ENCODE measurements at places on chromosomes 16 and 17. TPM values are rescaled to one million over a fixed set of nuclear protein-coding genes. Genes with fewer than 3 reads are reported as not detected.
A peak's percentile ranks its signal among the peaks of the same experiment; 100 is the strongest.

DNA sequence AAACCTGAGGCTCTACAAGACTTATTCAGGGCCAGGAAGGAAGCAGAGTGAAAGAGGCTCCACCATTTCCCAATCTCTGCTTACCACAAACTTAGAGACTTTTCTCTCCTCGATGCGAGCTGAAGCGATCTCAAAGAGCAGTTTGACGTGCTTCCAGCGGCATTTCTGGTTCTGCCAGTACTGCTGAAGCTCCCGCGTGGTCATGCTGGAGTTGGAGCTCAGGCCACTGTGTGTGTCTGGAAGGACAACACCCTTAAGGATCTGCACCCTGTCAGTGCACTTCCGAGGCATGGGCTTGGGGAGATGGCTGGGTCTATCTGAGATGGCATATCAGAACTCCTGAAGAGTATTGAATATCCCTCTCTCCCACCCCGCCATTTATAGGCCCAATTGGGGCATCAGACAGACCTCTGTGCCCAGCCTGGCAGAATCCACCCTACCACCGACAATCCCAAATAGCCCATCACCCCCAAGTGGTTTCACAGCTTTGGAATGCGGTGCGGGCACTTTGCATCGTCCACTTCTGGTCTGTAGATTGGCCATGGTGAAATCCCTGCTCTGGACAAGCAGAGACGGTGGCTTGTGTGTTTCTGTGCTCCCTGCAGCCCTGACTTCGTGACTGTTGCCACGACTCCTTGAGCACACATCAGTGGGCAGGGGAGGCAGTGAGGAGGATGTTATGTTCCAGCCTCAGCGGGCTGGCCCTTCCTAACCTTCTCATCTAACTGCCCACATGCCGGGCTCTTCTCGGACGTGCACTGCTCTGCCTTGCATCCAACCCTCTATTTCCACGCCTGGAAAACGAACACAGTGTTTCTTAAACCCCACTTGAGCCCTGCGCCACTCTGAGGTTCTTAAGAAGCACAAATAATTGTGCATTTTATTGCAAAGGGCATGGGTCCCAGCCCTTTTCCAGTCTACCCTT, 5.2 kb downstream of the SNX20 start:
- no peak for DNase-seq

DNA sequence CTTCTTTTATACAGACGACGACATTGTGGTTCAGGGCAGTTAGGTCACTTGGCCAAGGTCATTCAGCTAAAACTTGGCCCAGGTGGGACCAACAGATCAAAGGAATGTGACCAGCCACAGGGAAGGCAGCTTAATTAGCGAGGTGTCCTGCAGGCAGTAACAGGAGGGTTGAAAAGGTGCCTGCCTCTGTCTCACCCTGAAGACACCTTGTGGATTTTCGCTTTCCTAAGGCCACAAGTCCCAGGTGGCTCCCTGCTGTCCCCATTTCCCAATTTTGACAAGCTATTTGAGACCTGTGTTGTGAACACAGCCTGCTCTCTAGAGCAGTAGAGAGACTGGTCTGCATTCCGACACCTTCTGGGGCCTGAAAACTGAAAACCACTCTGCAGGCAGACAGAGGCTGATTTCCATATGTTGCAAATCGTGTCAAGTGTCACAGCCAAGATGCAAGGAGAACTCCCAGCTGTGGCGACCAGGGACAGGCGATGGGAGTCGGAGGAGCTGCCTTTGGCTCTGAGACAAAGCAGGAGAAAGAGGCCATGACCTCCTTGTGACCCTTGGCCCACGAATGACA, 593.1 kb upstream of the CDH5 start:
- DNase-seq = no peak

GRCh38 chr17:66357037-66357436, 54.6 kb downstream of the PRKCA start:
- no peak for DNase-seq

GRCh38 chr17:82297714-82298537, 19.5 kb downstream of the CD7 start:
- no peak for DNase-seq

- no peak for DNase-seq
Measured at GRCh38 chr17:52157603-52158449, 688 bp downstream of the CA10 start.

DNA sequence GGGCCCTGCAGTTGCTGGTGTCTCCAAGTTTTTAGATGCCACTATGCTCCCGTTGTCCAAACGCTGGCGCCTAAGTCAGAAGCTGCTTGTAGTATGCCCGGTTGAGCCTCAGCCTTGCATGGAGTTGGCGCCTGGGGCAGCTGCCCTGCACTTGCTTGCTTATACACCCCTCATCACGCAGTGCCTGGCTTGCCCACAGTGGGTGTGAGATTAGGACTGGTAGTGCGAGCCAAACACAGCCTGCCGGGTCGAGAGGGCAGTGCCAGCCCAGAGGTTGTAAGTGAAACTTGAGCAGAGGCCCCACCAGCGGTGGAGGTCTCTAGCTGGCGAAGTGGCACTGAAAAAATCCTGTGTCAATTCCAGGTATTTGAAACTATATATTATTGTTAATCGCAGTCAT, 90.3 kb downstream of the ITFG1 start:
- DNase-seq = no peak

- no peak for DNase-seq
Measured at GRCh38 chr17:29190592-29191207, 10.5 kb upstream of the MYO18A start.

DNA sequence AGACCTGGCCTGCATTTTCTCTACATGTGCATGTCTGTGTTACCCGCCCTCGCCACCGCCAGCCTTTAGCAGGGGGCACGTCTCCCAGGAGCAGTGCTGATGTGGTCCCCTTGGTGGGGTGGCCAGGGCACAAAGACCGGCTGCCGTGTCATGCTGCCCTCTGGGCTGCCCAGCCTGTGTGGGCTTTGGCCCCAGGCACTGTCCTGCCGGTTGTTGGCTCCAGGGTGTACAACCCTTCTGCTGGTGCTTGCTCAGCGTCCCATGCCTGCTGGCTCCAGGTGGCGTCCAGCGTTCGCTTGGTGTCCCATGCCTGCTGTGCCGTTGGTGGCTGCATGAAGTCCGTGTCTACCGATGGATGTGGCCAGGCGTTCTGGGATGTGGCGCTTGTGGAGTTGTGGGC, 4.1 kb downstream of the BAIAP2 start:
- no peak for DNase-seq

- DNase-seq = no peak
Measured at GRCh38 chr17:48385319-48385718, 44.7 kb downstream of the SKAP1 start.

- DNase-seq = peak; percentile 34
Measured at GRCh38 chr17:2688351-2689342, 22.9 kb downstream of the CLUH start.

- peak; percentile 58 for DNase-seq
Measured at GRCh38 chr17:65055708-65056638, 567 bp downstream of the GNA13 start.

- DNase-seq = no peak
Measured at GRCh38 chr17:330993-331701, 21.5 kb downstream of the RPH3AL start.

DNA sequence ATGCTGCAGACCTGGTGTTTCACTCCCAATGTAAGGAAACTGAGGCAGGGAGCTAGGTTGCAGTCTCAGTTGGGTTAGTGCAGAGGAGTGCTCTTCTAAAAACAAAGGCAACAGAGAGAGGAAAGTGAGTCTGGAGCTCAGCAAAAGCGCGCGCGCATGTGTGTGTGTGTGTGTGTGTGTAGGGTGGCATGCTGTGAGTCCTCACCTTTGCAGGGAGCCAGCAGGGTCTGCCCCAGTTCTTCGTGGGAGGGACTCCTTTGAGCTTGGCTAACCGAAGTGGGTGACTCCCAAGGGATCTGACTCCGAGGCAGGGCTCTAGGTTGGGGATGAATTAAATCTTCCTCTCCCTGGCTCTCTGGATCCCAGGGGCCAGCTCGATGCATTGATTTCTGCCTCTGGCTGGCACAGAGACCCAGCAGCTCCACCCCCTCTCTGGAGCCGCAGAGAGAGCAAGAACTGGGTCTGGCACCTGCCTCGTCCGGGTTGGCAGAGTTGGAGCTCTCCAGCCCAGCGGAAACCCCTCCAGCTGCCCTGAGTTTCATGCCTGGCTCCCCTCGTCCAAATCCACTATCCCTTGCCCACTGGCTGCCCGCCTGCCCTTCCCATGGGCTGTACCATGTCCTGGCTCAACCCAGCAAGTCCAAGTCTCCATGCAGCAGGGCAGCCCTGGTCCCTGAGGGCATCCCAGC, 1.3 kb upstream of the BTBD17 start:
- DNase-seq = no peak

GRCh38 chr17:28760601-28761562, 17.1 kb downstream of the TRAF4 start:
- DNase-seq = no peak

DNA sequence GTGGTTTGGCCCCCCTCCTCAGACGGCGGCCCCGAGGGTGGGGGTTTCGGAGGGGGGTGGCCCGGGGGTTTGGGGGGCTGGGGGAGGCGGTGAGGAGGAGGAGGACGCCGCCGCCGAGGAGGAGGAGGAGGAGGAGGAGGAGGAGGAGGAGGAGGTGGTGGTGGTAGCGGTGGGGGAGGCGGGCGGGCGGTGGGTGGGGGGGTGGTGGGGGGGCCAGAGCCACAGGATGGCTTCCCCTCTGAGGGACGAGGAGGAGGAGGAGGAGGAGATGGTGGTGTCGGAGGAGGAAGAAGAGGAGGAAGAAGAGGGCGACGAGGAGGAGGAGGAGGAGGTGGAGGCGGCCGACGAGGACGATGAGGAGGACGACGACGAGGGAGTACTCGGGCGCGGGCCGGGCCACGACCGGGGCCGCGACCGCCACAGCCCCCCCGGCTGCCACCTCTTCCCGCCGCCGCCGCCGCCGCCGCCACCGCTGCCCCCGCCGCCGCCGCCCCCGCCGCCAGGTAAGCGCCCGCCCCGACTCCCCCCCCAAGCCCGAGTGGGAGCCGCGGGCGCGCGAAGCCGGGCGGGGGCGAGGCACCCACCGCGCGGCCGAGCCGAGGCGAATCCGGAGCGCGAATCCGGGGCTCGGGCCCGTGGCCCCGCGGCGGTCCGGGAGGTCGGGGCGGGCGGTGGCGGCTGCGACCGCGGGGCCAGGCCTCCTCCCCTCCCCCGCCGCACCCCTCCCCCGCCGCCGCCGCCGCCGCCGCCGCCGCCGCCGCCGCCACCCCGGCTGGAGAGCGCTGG, 3.8 kb upstream of the CHD3 start:
- no peak for DNase-seq

DNA sequence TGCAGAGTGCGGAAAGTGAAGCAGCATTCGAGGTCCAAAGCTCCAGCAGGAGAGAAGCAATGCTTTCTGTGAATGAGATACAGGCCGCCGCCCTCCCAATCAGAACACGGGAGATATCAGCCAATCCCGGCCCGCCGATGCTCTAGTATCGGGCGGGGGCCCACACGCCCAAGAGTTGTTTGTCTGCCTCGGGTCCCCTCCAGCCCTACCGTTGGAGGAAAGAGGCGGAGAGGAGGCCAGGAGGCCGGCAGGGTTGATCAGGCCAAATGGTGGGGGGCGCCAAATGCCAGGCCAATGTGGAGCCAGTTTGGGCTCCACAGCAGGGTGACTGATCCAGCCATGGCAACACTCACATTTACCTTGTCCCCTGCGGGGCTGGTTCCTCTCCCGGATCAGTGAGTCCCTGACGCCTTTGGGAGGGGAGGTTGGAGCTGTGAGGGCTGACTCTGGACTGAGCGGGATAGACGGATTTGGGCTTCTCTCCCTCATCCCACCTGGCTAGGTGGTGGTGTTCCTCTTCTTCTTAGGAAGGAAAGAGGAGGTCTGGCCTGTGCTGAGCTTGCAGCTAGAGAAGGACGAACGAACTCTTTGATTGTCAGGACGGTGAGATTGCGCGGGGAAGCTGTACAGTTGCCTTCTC, 10.4 kb upstream of the CUEDC1 start:
- DNase-seq = no peak

GRCh38 chr17:8227238-8227581, 16.8 kb upstream of the AURKB start:
- DNase-seq = no peak

DNA sequence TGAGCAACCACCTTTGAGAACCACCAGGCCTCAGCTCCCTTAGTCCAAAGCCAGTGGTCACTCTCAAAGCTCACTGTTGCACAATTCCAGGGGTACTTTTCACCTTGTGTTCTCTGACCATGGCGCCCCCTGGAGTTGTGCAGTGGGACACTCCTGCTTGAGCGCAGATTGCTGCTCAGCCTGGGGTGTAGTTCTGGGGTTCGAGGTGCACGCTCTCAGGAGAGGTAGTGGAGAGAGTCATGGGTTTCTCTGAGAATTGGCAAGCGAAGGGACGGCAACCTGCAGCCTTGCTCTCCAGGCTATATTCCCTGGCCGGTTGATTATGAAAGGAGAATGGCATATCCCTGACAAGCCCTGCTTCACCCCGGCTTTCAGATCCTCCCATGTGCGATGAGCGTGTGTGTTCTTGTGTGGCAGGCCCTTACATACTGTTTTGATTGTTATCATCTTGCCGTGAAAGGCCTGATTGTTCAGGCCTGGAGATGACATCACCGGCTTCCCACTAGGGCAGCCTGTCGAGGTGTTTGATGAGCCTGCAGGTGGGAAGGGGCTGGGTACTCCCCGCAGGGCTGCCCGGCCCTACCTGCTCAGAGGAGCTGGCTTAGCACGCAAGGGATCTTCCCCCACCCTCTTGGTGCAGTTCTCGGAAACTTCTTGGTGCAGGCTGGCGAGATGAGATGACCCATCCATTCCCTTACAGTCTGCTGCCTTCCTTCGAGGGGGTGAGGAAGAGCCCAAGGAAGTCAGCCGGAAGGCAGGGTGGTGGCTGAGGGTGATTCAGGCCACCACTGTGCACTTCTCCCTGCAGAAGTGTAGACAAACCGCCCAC, 431.2 kb downstream of the SLC39A11 start:
- DNase-seq = no peak

- DNase-seq = no peak
Measured at GRCh38 chr17:67032382-67032781, 12.0 kb upstream of the CACNG1 start.

GPT2 gene
- 39.8 TPM for polyA plus RNA-seq

MYLK3 gene
- polyA plus RNA-seq = 0.01 TPM

XAF1 gene
- polyA plus RNA-seq = 18.3 TPM

CALB2 gene
- not detected for polyA plus RNA-seq

TNS4 gene
- polyA plus RNA-seq = not detected

MYO15A gene
- 1.1 TPM for polyA plus RNA-seq

NPIPB6 gene
- polyA plus RNA-seq = not detected
